Fibroblast of upper back skin (primary cell): ENCODE measurements at places on chromosomes 7 and 10.

DNA sequence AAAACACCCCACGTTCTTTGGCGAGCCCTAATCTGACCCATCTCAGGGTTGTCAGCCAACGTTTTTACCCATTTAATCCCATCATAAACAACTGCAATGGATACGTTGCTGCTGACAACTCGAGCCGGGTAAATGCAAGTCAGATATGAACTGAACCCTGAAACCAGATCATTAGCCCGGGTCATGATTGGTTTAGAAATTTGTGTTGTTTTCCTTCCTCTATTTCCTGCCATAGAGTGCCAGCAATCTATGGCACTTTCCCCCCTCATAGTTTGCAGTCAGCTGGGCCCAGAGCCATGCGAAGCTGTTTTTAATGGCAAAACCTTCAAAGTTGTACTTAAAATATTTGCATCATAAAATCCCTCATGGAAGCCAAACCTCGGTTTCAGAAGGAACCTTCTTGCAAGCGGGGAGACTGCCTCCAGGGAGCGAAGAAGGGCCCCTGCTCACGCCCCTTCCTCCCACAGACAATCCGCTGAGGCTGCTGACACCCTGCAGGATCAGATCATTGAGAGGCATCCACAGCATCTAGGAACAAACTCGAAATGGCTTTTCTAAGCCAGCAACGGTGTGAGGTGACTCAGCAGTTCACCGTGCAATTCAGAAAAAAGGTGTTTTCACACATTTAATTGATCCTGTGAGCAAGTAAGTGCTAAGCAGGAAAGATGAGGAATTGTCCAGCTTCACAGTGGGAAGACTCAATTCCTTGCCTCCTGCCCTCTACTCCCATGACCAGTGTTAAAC lies 710.1 kb downstream of the PARD3 start:
- peak; percentile 16 for DNase-seq

GRCh38 chr7:9657257-9657656 lies 1223.8 kb downstream of the NXPH1 start:
- no peak for DNase-seq

GRCh38 chr7:90251304-90251635 lies 6.3 kb downstream of the CFAP69 start:
- peak; percentile 23 for DNase-seq

GRCh38 chr10:132571650-132572544 lies 34.3 kb downstream of the INPP5A start:
- peak; percentile 91 for DNase-seq

DNA sequence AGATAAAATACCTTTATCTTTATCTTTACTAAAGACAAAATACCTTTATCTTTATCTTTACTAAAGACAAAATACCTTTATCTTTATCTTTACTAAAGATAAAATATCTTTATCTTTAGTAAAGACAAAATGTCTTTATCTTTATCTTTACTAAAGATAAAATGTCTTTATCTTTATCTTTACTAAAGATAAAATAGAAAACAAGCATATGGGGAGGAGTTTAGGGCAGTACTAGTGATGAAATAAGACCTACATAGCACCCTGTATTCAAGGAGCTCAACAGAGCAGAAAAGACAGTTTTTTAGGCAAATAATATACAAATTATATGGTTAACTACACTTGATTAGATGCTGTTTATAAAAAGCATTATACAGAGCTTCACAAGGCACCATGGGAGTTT lies 19.3 kb downstream of the ANKRD22 start:
- no peak for DNase-seq

DNA sequence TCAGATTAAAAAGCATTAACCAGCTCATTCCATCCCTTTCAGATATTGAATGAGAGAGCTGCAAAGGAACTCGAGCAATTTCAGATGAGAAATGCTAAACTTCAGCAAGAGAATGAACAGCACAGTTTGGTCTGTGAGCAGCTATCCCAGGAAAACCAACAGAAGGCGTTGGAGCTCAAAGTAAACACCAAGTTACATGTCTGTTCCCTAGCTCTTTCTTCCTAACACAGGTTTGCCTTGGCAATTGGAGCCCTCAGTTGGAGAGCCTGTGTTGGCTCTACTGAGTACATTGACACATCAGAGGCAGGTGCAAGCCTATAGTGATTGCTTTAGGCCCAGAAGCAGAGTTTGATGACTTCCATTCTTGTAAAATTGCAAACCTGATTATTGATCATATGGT lies 14.7 kb downstream of the CFAP58 start:
- DNase-seq = no peak

- DNase-seq = no peak
These were observed 57.5 kb downstream of the ICA1 start for GRCh38 chr7:8204339-8205030.

DNA sequence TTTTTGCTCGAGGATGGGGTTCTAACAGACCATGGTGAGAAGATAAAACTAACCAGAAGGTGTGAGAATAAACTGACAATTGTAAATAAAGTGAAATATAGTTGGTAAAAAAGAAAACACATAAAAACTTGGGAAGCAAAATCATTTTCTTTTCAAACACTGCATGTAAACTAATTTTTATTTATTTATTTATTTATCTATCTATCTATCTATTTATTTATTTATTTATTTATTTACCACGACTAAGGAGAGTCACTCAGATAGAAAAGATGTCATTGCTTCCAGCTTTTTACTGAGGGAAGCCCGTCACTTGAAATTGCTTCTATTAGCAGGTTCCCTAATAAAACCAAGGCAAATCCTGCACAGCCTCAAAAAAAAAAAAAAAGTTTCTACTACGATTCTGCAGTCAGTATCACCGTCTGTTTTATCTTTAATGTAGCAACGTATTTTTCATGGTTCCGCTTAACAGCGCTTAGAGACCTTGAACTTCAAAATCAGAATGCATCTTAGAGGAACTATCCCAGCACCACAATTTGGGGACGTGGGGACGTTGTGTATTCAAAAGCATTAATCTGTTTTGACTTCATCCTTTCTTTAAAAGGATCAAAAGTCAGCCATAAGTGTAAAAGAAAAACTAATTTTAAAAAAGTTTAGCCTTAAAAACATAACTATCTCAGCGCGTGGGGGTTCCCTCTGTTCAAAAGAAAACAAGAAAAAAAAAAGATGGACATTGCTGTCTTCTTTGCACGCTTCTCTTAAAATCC lies 33.3 kb upstream of the EBLN1 start:
- no peak for DNase-seq

- no peak for DNase-seq
These were observed 57.2 kb upstream of the PAX2 start for GRCh38 chr10:100688201-100688600.

DNA sequence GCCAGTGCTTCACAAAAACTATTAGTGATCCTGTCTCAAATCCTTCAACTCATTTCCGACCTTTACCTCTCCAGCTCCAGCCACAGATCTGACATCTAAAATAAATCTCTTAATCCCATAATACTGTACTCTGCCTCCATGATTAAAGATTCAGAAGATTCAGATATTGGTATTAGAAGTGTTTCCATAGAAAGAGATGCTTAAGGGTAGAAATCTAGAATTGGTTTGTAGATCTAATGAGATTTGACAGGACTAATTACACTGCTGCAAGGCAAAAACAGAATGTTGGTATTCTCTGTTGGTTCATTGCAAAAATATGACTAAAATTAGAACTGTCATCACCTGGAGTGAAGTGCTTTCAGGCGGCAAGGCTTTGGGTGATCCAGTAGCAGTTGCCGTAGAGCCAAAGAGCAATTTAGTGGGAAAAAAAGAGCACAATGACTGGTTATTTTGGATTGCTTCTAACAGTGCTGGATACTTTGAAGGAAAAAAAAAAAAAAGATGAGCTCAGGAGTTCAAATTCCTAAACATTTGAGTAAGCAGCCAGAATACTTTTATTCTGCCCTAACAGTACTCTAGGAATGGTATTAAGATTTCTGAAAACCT lies 940.1 kb upstream of the SORCS1 start:
- peak; percentile 56 for DNase-seq
